ENCODE measurements at places on chromosomes 3 and 15.

- DNase-seq: no peak
Observed at GRCh38 chr3:79604681-79605080, 163.1 kb downstream of the ROBO1 start.

GRCh38 chr3:175207361-175207760 is 348.2 kb downstream of the NAALADL2 start:
- DNase-seq: no peak

DNA sequence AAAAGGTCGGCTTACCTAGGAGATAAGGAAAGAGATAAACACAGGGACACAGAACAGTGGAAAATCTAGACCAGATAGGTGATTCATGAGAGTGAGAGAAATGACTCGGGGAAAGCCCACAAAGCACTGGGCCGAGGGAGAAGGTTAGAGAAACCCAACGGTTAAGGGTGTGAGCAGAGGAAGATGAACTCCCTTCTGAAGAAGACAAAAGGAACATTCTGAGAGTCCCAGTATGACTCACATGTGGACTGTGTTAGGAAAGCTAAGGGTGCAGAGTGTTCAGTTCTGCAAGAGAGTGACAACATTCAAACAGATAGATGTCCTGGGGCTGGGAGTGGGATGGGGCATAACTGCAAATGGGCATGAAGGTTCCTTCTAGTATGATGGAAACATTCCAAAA is 83.0 kb downstream of the CNTN3 start:
- no peak for DNase-seq

DNA sequence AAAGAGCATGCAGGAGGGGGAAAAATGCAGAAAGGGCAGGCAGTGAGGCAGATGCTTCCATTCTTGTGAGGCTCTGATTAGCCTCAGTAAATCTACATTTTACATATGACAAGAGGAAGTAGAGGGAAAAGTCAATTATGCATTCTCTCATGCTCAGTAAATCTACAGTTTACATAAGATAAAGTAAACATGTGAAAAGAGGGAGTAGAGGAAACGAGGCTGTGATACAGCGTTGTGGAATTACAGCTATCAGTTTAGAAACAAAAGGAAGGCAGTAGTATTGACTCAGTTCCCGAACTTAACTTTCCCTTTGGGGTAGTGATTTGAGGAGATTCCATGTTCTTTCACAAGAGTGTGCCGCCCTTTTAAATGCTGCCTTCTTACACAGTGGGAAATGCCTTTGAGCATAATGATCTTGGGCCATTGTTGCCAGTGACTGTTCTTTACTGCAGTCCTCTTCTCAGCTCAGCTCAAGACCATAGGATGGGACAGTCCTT is 39.3 kb downstream of the OSTN start:
- no peak for DNase-seq

DNA sequence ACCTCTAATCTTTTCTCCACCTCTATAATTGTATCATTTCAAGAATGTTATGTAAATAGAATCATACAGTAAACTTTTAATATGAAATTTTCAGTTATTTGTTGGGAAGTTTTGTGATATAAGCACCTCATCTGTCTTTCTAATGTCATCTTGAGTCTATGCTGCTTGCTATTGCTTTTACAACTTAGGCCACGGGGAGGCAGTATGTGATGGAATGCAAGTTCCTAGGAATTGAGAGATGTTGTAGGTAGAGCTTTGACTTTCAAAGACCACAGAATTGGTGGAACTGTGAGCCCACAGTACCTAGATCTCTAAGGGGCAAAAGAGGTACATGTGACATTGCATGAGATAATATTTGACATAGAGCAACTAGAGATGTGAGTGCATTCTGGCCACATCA is 328.3 kb downstream of the MFSD1 start:
- no peak for DNase-seq

GRCh38 chr3:169034401-169034800 is 629.1 kb downstream of the MECOM start:
- no peak for DNase-seq

DNA sequence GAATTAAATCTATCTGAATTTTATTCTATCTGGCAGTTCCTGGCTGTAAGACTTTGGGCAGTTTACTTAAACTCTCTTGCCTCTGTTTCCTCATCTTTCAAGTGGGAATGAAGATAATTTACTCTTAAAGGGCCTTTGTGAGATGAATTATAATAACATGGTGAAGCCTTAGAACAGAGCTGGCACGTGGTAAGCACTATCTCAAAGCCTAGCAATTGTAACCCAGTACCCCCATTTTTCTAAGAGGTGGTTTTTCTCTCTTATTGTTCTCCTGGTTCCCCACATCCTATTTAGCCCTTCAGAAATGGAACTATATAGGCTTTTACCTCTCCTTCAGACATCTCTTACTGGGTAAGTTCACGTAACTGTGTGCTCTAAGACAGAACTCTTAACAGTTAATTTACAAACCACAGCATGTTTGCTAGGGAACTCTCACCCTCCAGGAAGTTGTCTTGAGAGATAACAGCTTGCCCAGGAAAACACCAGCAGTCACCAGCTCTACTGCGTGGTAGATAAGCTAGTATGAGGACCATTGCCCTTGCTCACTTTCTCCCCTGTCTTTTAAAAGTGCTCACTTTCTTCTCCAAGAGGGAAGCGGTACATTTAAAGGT is 12.3 kb upstream of the CRBN start:
- peak; percentile 48 for DNase-seq

DNA sequence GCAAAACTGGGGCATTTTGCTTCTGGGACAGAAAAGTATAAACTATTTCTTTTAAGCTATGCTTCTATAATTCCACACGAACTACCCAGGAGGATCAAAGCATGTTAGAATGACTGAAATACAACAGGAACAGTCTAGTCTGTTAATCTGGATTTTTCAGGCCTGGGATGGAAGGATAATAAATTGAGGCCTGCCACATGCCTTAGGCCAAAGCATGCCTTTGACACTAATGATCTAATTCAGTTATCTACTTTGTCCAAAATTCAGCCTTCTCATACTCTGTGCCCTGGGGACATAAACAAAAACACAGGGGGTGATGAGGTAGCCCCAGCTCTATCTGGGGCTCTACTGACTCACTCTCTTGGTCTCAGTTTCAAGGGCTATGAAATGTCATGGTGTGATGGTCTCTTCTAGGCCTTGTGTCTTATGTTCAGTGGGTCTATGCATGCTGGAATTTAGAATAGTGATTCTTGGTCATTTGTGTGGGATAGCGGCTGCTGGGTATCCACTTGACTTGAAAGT is 32.5 kb downstream of the GAP43 start:
- no peak for DNase-seq

DNA sequence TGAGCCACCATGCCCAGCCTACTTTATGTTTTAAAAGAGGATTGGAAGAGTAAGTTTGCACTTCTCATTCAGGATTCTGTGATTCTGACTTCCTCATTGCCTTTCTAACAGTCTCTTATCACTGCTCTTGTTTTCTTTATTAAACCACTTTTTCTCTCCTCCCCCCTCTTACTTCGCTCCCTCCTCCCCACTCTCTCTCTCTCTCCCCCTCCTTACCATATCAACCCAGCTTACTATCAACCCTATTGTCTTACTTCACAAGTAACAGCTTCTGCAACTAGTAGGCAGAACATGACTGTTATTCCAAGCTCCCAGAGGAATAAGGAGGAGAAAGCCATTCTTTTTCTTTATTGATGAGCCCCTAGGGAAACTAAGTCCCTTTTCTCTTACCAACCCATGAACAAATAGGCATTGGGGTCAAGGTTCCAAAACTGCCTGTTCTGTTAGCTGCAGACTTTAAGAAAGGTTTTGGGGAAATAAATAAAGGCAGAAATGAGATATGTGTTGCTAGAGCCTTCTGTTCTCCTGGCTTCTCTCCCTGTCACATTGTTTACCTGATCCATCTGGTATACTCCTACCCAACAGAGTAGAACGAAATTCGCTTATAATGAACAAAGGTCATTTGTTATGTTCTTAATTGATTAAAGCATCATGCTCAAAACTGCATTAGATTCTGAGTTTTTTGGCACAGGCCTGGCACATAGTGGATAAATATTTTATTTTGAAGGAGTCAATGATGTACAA is 56.4 kb upstream of the RASGRP1 start:
- no peak for DNase-seq

DNA sequence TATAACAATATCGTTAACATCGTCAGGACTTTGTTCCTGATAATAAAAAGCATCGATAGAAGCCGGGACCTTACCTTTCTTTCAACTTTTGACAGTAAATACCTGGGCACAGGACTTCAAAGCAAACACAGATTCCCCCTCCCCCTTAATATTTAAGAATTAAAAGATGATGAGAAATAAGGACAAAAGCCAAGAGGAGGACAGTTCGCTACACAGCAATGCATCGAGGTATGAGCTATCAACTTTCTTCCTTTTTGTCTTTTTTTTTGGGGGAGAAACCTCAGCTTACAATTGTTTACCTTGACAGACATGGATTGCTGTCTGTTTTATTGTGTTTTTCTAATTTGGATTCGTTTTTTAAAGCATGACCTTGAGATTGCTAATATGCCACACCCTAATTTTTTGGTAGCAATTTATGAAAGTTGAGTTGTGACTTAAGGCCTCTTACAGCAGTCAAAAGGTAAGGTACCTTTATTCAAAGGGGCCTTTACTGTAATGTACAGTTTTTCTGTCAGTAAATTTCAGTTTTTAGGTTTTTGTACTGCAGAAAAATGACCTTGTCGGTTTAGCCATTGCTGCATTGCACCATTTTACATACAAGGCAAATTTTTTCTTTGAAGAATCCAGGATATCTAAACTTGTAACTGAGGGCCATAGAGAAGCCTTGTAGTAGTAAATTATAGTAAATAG is 1.1 kb downstream of the CHD2 start:
- DNase-seq: no peak

DNA sequence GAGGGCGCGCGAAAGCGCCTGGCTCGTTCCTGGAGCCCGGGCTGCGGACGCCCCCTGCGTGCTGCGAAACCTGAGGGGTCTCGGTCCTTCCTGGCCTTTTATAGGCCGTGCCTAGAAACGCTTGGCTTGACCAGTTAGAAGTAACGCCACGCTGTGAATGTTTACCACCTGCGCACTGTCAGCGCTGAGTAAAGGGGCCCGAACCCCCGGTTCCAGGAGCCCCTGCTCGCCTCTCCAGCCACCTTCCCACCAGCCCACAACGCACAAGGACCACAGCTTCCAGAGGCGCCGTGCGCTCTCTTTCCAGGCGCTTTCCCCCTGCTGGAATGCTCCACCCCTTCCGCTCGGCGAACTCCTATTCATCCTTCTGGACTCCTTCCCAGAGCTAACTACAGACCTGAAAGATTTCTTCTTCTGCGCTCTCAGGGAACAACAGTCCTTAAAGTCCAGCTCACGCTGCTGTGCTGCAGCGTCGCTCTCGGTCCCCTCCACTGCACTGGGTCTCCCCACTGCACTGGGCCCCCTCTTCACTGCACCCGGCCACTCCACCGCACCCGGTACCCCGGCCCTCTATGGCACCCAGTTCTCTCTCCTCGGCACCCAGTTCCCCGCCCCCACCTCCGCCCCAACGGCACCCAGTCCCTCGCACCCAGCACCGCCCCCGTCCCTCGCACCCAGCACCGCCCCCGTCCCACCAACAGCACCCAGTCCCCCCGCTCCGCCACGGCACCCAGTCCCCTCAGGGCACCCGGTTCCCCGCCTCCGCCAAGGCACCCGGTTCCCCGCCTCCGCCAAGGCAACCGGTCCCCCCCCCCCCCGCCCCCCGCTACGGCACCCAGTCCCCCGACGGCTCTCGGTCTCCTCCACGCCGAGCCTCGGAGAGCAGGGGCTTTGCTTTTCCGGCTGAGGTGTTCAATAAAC is 69.8 kb downstream of the SQOR start:
- DNase-seq: peak; percentile 25

- DNase-seq: no peak
Observed at GRCh38 chr3:38109580-38110313, 27.2 kb downstream of the ACAA1 start.

DNA sequence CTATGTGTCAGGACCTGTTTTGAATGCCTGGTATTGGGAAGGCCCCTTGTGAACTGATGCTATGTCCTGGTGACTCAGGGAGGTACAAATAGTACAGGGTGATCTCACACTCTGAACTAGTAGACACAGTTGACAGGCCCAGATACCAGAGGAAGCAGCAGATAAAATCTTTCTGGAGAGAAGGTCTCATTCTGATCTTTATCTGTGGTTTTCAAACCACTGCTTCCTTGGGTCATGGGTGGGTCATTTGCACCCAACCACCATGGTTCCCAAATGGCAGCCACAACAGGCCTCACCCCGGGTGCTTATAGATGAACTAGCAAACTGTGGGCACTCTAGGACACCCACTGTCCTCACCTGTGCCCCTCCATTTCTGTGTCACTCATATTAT is 43.4 kb downstream of the PXYLP1 start:
- peak; percentile 22 for DNase-seq

- DNase-seq: no peak
Observed at GRCh38 chr3:88282528-88283241, 132.9 kb downstream of the C3orf38 start.

- DNase-seq: no peak
Observed at GRCh38 chr15:81105545-81105944, 28.5 kb upstream of the CFAP161 start.

- no peak for DNase-seq
Observed at GRCh38 chr3:86792316-86792715, 198.6 kb downstream of the VGLL3 start.

DNA sequence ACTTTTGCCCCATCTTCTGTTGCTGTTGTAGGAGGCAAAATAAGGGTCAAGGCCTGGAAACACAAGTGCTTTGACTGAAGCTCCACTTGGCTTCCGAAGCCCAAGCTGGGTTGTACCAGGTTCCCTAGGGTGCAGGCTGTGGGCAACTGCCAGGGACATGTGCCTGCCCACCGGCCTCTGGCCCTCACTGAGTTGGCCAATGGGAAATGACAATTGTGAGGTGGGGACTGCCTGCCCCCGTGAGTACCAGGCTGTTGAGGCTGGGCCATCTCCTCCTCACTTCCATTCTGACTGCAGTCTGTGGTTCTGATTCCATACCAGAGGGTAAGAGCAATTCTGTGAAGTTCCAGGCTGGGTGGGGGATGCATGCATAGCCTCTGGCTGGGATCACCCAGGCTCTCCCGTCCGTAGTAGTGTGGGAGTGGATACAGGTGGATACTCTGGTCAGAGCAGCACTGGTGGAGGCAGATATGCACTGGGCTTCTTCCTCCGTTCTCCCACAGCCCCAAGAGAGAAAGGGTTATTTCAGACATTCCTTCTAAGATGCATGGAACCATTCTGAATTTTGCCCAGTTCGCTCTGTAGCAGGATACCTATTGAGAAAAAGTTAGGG is at the start of gene ADIPOQ:
ADIPOQ (plus strand) TSS at position 285 of the 613 bp plus-strand sequence. CDS start 10,349 bp downstream, outside the sequence.
- no peak for DNase-seq

DNA sequence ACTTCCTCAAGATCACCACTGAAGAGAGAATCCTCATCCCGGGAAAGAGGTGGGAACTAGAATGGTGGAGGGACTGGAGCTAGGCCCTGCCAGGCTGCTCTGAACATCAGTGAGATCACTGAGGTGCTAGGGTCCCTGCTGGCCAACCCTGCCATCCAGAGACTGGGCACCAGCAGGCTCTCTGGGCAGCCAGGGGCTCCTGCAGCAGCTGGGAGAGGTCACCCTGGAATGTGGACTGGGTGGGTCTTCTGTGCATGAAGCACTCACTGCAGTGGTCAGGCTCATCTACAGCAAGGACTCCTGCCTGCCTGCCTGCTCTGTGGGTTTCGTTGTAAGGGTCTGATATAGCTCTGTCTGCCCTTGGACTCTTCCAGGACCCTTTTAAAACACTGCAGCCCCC is 24.9 kb downstream of the ALS2CL start:
- DNase-seq: no peak

All from CD4-positive, alpha-beta T cell treated with Interferon alpha-2 for 1 hour (primary cell).